Pulmonary artery endothelial cell (primary cell): ENCODE measurements at places on chromosomes 1 and 21. TPM values are rescaled to one million over a fixed set of nuclear protein-coding genes. Genes with fewer than 3 reads are reported as not detected.

The AK4 gene
- 28.1 and 40.6 TPM in 2 replicates for total RNA-seq

The LCE1C gene
- not detected in 2 replicates for total RNA-seq

DNA sequence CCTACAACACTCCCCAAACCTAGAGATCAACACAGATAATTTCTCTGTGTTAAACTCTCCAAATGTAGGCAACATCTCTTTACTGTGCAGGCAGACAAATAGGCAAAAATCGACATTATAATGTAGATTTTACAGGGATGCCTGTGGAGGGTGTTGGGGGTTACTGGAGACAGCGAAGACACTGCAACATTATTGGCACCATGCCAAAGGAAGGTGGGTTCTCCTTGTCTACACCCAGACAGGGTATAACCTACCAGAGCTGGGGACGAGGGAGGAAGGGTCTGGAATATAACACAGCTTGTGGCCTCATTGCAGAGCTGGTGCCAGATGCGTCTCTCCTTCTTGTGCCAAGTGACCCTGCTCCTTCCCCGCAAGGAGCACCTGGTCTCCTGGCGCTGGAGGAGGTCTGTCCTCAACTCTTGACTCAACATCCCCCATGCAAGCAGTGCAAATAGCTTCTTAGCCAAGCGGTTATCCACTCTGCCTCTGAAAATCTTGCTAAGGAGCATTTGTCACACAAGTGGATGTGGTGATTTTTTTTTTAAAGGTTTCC is 404.0 kb downstream of the PRDM2 start:
- no peak for DNase-seq

DNA sequence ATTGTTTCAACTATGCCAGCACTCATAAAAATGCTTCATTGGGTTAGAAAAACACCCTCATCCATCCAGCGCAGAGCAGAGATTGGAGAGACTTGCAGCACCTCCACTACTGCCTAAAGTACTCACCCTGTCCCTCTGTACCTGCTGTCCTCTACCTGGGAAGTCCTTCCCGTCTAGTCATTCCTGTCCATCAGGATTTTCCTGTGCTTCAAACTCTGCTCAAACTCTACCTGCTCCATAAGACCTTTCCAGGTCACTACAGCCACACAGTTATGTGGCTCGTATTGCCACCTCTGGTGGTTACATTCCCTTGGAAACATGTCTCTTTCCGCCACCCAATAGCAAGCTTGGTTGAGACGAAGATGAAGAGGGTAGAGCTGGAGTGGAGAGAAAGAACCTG is 7.2 kb downstream of the OVGP1 start:
- no peak for DNase-seq
